ENCODE measurements at places on chromosomes 2 and 18. TPM values are rescaled to one million over a fixed set of nuclear protein-coding genes. Genes with fewer than 3 reads are reported as not detected.

AUP1 gene
- total RNA-seq = 107 TPM

FOSL2 gene
- 142 TPM for total RNA-seq

SH3BP4 gene
- 44.4 TPM for total RNA-seq

DGKD gene
- total RNA-seq = 94.6 TPM

NT5DC4 gene
- total RNA-seq = not detected

SATB2 gene
- 178 TPM for total RNA-seq

GRCh38 chr18:49988101-49988500 is 174.8 kb upstream of the ACAA2 start:
- H3K4me1 ChIP-seq = no peaks in the 10 kb centered on the region
- DNase-seq = no peak
- H3K27ac ChIP-seq = no peak overlapping the region
- no peak overlapping the region for H3K4me3 ChIP-seq

- H3K36me3 ChIP-seq = no peaks in the 10 kb centered on the region
- H3K27ac ChIP-seq = no peak overlapping the region
- H3K27me3 ChIP-seq = no peaks in the 10 kb centered on the region
- no peak for DNase-seq
- H3K4me3 ChIP-seq = no peak overlapping the region
- no peaks in the 10 kb centered on the region for H3K4me1 ChIP-seq
Measured at GRCh38 chr2:102672107-102672776, 52.9 kb downstream of the SLC9A2 start.

DNA sequence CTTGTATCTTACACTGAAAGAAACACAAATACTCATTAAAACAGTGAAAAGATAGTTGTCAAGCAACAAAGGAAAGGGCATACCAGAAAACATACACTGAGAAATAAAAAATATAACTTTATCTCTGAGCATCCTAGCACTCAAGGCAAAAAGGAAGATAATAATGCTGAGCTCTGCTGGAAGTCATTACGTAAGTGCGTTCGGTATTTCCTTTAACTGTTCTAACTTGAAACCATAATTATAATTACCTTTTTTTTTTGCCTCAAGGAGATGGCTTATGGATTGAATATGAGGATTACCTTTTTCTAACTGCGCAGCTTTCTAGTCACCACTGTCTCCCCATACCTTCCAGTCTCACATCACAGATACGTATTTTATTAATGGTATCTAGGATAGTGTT is 308.1 kb downstream of the GBX2 start:
- no peaks in the 10 kb centered on the region for H3K4me1 ChIP-seq
- no peak overlapping the region for H3K4me3 ChIP-seq
- DNase-seq = no peak
- H3K27ac ChIP-seq = no peak overlapping the region

GRCh38 chr2:128469875-128470274 is 151.2 kb upstream of the HS6ST1 start:
- no peak overlapping the region for H3K27ac ChIP-seq
- DNase-seq = peak; percentile 8
- H3K4me1 ChIP-seq = no peaks in the 10 kb centered on the region
- H3K4me3 ChIP-seq = no peak overlapping the region

Measured in colonic mucosa (tissue), 4 donors.